Endothelial cell (in vitro differentiated cells): ENCODE measurements at places on chromosomes 1 and 21. TPM values are rescaled to one million over a fixed set of nuclear protein-coding genes. Genes with fewer than 3 reads are reported as not detected.
A peak's percentile ranks its signal among the peaks of the same experiment; 100 is the strongest.

DNA sequence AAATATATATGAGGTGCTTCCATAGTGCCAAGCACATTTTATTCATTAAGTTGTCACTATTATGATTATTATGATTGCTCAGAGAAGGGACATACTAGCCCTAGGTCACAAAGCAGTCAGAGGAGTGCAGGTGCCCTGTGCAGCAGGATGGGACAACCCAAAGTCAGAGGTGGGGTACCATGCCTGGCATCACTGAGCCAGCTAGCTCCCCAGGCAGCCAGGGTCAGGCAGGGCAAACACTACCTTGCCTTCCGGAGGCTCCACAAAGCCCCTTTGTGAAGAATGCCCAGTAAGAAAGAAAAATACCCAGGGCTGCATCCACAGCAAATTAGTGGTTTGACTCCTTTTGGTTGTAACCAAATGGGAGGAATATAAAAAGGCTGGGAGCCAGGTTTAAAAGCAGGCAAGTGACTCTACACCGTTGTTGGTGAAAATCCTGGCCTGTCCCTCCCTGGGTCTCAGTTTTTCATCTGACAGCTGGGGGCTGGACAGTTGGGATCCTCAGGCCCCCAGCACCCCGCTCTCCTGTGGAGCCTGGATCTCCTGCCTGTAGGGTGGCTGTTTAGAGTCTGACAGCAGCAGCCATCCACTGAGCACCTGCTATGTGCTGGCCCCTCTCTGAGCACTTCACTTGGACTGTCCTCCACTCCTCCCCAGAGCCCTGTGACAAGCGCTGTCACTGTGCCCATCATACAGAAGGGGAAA, 98.8 kb downstream of the GLIS1 start:
- H3K27ac ChIP-seq, result no peak overlapping the region
- H3K4me1 ChIP-seq, result peaks cover 8% of the 10 kb centered on the region
- no peaks in the 10 kb centered on the region for H3K36me3 ChIP-seq
- no peak overlapping the region for H3K4me3 ChIP-seq
- peaks cover 11% of the 10 kb centered on the region for H3K27me3 ChIP-seq
- DNase-seq, result no peak

- H3K4me1 ChIP-seq, result no peaks in the 10 kb centered on the region
- H3K27ac ChIP-seq, result peak overlapping the region; percentile 72
- peaks cover 20% of the 10 kb centered on the region for H3K27me3 ChIP-seq
- DNase-seq, result no peak
- no peak overlapping the region for H3K4me3 ChIP-seq
Measured at GRCh38 chr21:42277593-42277992, 37.6 kb downstream of the TFF3 start.

- no peak overlapping the region for H3K27ac ChIP-seq
- H3K27me3 ChIP-seq, result peaks cover 2% of the 10 kb centered on the region
- no peak overlapping the region for H3K4me3 ChIP-seq
- no peak for DNase-seq
- H3K36me3 ChIP-seq, result peaks cover 3% of the 10 kb centered on the region
Measured at GRCh38 chr1:66940981-66941380, 16.2 kb downstream of the MIER1 start.

DNA sequence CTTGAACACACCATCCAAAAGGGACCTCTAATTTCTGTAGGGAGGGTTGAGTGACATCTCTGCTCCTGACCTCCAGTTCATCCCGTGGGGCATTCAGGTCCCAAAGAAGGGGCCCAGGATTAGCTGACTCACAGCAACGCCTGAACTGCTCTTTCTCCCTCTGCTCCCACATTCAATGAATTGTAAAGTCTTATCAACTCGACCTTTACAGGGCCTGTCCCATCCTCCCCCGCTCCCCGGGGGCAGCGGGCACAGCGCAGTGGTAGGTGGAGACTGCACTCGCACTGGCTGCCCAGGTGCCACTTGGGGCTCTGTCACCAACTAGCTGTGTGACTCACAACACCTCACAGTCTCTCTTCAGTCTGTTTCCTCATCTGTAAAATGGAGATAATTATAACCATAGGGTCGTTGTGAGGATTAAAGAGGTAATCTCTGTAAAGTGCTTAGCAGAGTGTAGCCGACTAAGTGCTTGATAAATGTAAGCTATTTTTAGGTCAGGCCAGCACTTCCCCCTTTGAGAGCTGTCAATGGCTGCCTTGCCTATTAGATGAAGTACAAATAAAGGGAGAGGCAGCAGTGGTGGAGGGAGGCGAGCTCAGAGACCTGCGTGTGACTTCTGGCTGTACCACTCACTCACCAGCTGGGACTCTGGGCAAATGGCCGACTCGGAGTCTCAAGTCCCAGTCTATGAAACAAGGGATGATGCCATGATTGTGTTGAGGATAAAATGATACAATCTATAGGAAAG, 637 bp upstream of the MYBPHL start:
- H3K27me3 ChIP-seq, result peaks cover 4% of the 10 kb centered on the region
- DNase-seq, result no peak
- H3K4me3 ChIP-seq, result no peak overlapping the region
- no peaks in the 10 kb centered on the region for H3K36me3 ChIP-seq

DNA sequence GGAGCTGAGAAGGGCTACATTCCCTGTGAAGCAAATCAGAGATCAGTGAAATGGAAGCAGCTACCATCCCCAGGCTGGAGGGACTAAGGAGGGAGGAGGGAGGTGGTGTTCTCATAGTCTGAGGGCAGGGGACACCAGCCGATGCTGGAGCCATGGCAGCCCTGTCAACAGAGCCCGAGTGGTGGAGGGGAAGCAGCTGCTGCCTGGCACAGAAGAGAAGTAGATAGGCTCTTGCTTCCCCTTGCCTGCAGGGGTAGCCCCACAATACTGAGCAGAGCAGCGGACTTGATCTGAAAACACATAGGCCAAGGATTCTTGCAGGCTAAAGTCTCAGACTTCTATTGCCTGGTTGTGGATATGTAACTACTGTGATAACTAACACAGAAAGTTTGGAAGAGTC, 255.1 kb downstream of the FGGY start:
- no peak overlapping the region for H3K4me3 ChIP-seq
- peaks cover 2% of the 10 kb centered on the region for H3K27me3 ChIP-seq
- peaks cover 3% of the 10 kb centered on the region for H3K4me1 ChIP-seq
- no peak for DNase-seq
- no peak overlapping the region for H3K27ac ChIP-seq

- DNase-seq, result no peak
- H3K27ac ChIP-seq, result no peak overlapping the region
- no peaks in the 10 kb centered on the region for H3K36me3 ChIP-seq
- H3K4me1 ChIP-seq, result no peaks in the 10 kb centered on the region
- H3K27me3 ChIP-seq, result no peaks in the 10 kb centered on the region
Measured at GRCh38 chr1:96409087-96409486, 312.5 kb upstream of the PTBP2 start.

DNA sequence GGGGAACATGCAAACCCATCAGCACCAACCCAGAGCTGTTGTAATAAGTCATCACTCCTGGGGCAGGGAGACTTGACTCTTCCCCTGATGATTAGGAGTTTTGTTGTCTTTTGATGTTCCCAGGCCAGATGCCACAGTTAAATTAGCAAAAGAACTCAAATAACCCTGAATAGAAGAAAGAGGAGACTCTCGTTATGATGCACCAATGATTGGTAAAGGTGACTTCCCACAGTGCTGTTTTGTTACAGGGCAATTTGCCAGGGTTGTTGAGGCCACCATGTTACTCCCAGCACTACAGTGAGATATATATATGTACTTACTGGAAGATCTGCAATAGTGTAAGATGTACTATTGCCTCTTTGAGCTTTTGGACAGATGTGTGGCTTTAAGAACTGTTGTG, 24.3 kb upstream of the RCAN1 start:
- no peaks in the 10 kb centered on the region for H3K4me1 ChIP-seq
- no peaks in the 10 kb centered on the region for H3K27me3 ChIP-seq
- no peak overlapping the region for H3K4me3 ChIP-seq
- no peak overlapping the region for H3K27ac ChIP-seq
- no peaks in the 10 kb centered on the region for H3K36me3 ChIP-seq

CFAP107 gene
- total RNA-seq, result not detected

MASP2 gene
- total RNA-seq, result not detected

VHLL gene
- total RNA-seq, result not detected
